ENCODE measurements at places on chromosomes 16 and 17. TPM values are rescaled to one million over a fixed set of nuclear protein-coding genes. Genes with fewer than 3 reads are reported as not detected.

GRCh38 chr17:79891113-79891730 is 52.0 kb upstream of the CBX4 start:
- no peaks in the 10 kb centered on the region for H3K36me3 ChIP-seq
- no peak overlapping the region for H3K4me3 ChIP-seq
- H3K27me3 ChIP-seq = no peaks in the 10 kb centered on the region
- H3K27ac ChIP-seq = no peak overlapping the region

- no peaks in the 10 kb centered on the region for H3K36me3 ChIP-seq
- H3K27ac ChIP-seq = no peak overlapping the region
- no peaks in the 10 kb centered on the region for H3K27me3 ChIP-seq
- no peak for DNase-seq
- H3K4me1 ChIP-seq = no peaks in the 10 kb centered on the region
These were observed 12.2 kb downstream of the RPL19 start for GRCh38 chr17:39212195-39212810.

DNA sequence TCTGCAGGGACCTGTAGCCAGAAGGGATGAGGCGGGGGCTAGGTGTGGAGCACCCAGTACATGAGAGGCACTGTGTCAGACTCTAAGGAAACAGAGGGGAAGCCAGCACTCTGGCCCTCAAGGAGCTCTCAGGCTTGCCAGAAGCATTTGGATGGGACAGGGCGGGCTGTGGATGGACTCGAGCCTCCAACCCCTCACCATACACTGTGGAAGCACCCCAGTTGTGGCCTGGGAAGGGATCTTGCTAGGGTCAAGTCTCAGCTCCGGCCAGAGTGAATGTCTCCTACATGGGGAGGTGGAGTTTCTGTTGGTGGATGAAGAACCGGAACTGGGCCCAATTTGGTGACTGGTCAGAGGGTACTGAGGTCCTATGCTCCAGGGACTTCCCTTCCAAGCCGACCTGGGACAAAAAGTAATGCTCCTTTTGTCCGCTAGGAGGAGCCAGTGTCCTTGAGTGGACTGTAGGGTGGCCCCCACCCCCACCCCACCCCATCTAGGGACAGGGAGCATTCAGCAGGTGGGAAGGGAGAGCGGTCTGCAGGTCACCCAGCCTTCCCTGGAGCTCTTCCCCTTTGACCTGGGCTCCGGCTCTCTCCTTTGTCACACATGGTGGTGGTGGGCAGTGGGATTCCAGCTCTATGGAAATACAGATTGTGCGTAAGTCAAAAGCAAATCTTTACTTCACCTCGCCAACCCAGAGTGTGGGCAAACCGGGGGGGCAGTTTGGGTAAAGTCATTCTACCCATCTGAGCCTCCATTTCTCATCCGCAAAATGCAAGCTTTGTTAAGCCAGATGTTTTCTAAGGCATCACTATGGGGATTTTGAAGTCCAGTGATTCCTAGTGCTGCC is 20.4 kb upstream of the PHB1 start:
- H3K27me3 ChIP-seq = no peaks in the 10 kb centered on the region
- H3K4me1 ChIP-seq = no peaks in the 10 kb centered on the region
- no peak overlapping the region for H3K4me3 ChIP-seq

The NPLOC4 gene
- 16.5 TPM for total RNA-seq

DNA sequence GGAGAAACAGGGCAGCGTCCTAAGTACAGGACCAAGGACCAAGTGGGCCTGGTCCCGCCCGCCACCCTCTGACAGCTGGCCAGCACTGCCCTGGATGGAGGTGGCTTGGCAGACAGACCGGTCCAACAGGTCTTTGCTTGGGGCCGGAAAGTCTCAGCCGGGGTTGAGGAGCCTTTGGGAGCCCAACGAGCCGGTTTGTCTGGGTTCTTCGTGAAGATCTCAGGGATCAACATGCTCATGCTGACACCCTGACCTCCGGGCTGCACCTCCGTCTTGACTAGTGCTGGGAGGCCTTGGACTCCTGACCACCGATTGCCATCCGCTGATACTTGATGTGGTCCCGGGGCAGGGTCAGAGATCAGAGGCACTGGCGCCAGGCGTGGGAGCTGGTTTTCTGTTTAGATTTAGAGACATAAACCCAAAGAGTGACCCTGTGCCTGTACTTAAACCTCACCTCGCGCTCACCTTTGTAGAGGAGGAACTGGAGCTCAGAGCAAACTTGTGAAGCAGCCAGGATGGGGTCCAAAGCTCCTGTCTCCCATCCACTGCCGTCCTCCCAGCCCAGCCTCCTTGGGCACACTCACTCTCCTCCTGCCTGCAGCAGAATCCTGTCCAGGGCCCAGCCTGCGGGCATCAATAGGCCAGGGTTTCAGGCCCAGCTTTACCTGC is 92.1 kb upstream of the GSE1 start:
- no peak overlapping the region for H3K4me3 ChIP-seq
- no peak overlapping the region for H3K27ac ChIP-seq
- peaks cover 14% of the 10 kb centered on the region for H3K4me1 ChIP-seq
